ENCODE measurements at places on chromosomes 13 and 19.
A peak's percentile ranks its signal among the peaks of the same experiment; 100 is the strongest.

GRCh38 chr19:19538061-19538784 lies at the start of gene CILP2:
Gene CILP2 (plus strand): TSS chr19:19538265. CDS start chr19:19538350, 85 bp downstream.
- DNase-seq, result no peak

DNA sequence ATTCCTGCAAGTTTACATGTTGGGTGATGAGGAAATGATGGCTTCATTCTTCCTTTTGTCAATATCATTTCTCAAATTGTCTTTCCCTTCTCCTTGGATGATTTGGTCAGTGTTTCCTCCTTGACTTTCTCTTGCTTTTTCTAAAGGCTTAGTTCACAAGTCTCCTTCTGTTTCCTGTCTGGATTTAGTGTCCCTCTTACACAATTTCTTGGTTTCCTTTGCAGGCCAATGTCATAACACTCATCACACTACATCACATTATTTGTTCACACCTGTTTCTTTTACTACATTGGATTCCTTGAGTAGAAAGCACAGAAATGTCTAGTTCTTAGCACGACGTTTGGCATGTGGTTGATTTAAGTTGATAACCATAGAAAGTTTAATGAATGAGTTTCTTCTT lies 490.7 kb downstream of the TDRD3 start:
- no peak for DNase-seq

DNA sequence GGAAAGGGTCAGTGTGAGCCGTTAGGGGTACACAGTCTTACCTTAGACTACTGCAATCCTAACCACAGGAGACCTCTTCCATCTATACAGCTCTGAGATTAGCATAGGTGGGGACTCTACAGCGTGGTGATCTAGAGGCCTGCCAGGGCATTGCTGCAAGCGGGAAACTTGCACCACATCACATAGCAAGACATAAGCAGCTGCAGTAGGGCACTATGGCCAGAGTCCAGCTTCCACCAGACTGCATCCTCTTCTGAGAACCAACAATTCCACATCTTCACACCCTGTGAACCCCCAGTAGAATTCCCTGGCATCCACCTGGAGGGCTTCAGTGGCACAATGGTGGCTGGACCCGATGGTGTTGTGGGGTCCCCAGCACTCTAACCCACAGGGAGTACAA lies 1564.3 kb upstream of the PRR20A start:
- no peak for DNase-seq

- DNase-seq, result no peak
Measured at GRCh38 chr13:99178636-99179035, 22.0 kb upstream of the UBAC2 start.

DNA sequence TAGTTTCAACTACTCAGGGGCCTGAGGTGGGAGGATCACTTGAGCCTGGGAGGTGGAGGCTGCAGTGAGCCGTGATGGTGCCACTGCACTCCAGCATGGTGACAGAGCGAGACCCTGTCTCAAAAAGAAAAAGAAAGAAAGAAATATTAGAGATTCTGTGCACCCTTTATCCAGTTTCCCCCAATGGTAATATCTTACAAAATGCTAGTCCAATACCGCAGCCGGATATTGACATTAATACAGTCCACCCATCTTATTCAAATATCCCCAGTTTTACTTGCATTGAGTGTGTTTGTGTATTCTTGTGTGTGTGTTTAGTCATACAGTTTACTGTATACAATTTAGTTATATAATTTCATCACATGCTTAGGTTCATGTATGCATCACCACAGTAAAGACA lies 8.6 kb upstream of the IFNL4 start:
- no peak for DNase-seq

DNA sequence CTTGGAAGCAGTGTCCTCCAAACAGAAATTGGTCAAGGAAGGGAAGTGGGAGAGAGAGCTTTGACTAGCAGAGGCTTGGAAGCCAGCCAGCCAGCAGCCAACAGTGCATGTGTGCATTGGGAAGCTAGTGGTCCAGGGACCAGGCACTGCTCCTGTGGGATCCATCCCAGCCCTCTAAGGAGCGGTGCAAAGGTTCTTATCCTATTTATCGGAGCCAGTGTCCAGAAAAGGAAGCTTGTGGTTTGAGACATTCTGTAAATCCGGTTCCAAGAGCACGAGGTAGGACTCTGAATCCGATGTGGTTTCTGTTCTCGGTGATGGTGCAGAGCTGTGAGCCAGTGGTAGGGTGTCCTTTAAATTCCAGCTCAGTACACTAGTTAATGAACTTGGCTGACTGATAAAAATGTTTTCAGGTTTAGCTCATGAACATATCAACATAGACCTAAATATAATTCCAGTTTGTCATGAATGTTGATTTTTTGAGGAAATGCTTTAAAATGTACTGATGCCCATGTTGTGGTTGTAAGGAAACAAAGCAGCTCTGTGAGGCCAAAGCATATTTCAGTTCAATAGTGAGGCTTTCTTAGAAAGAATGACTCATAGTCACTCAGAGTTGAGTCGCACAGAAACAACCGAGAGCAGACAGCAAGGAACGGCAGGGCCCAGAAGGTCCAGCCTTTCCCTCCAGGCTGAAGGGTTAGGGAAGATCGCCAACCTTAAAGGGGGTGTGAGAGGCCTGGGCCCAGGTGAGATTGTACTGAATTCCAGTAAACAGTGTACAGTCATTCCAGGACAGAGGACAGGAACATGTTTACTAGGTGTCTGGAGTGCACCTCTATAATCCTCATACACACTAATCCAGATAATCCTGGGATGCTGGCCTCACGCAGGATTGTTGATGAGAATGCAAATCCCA lies 21.5 kb upstream of the GARRE1 start:
- peak; percentile 16 for DNase-seq

DNA sequence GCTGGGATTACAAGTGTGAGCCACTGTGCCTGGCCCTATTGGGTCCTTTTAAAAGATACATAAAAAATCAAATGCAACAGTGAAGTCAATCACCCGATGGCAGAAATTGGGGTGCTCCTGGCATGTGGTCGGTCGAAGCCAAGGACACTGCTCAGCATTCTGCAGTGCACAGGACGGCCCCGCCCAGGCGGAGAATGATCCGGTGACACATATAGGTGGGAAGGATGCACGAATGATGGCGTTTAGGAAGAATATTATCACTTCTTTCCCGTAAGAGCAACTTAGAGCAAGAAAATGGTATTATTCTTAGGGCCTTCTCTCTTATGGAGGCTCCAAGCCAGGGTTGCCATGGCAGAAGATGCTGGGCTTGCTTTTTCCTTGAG lies 3.2 kb upstream of the GP6 start:
- no peak for DNase-seq

- no peak for DNase-seq
Measured at GRCh38 chr13:30757026-30757742, 21.8 kb downstream of the ALOX5AP start.

GRCh38 chr13:78339927-78340326 lies 263.4 kb downstream of the POU4F1 start:
- DNase-seq, result no peak

DNA sequence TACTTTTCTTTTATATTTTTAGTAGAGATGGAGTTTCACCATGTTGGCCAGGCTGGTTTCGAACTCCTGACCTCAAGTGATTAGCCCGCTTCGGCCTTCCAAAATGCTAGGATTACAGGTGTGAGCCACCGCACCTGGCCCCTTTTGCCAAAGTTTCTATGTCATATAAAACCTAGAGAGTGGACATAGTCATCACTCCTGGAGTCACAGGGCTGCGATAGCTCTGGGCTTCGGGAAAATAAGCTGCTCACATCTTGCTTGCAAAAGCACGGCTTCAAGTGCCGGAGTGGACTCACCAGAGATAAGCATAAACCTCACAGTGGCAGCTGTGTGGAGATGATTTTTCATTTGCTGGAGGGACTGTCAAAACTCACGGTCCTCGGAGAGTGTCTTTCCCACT lies 171.2 kb downstream of the TEX29 start:
- DNase-seq, result no peak

DNA sequence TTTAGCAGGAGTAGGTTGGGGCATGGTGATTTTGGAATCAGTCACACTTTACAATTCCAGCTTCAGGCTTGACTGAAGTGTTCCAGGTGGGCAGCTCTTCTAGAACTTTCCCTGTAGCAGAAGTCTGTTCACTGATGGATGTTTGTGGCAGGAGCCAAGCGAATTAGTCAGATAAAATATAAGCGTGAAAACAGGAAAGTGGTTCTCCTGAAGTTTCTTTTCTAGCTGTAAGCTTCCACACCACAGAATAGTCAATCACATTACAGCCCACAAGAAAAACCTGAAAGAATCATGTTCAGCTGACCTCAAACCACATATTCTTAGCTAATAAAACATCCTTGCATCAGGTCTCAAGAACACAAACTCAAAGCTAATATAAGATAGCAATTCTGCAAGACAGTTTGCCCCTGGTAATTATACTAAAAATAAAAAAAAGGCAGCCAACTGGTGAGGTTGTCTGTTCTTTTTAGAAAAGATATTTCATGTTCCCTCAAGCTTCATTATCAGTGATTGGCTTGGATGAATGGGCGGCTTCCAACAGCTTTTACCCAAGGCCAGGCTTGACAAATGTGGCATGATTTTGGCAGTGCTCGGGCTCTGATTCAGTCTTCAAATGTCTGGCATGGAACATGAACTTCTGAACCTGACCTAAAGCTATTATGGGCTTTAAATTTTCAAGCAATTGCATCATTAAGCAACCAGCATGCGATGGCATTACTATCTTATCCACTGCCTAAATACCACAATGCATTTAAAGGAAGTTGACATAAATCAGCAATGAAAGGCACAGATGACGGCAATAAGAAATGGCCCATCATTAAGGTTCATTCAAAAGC lies 136.8 kb downstream of the DCLK1 start:
- DNase-seq, result no peak

DNA sequence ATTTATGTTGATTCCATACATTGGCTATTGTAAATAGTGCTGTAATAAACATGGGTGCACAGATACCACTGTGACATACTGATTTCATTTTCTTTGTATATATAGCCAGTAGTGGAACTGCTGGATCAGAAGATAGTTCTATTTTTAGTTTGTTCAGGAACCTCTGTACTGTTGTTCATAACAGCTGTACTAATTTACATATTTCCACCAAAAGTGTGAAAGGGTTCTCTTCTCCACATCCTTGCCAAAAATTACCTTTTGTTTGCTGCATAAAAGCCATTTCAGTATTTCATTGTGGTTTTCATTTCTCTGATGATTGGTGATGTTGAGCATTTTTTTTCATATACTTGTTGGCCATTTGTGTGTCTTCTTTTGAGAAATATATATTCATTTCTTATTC lies 1962.1 kb downstream of the PCDH9 start:
- no peak for DNase-seq

DNA sequence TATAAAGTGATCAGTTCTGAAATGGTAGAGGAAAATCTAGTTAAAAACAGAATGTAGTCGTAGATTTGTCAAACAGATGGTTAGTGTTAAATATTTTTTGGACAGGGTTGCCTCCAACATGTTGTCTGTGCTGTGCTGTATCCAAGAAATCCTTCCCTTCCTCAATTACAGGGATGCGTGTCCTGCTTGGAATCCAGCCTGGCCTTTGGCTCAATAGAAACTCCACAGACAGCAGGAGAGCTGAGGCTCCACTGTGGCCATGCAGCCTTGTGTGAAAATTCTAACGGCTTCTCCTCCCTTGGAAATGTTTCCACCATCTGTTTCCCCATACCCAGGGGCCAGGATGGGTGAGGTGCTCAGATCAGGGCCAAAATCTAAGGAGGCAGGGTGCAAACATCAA lies 67.7 kb upstream of the USP29 start:
- DNase-seq, result no peak

- DNase-seq, result no peak
Measured at GRCh38 chr13:112900691-112901091, 68.3 kb upstream of the MCF2L start.

DNA sequence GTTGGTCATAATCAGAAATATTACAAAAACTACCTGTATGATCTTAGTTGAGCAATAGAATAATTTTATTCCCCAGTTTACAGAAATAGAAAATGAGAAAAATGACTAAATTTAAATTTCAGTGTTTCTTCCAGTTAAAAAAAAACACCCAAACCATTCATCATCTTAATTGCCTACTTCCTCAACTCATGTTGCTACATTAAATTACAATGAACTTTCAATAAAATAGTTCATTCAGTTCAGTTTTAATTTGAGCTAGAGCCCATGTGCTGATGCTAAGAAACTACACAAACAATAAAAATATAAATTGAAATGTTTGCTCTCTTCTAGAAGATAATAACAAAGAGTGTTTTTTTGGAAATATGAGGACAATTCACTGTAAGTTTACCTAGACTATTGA lies 820.4 kb downstream of the SLITRK6 start:
- no peak for DNase-seq

- no peak for DNase-seq
Measured at GRCh38 chr13:23320926-23321534, 112.5 kb downstream of the SACS start.

DNA sequence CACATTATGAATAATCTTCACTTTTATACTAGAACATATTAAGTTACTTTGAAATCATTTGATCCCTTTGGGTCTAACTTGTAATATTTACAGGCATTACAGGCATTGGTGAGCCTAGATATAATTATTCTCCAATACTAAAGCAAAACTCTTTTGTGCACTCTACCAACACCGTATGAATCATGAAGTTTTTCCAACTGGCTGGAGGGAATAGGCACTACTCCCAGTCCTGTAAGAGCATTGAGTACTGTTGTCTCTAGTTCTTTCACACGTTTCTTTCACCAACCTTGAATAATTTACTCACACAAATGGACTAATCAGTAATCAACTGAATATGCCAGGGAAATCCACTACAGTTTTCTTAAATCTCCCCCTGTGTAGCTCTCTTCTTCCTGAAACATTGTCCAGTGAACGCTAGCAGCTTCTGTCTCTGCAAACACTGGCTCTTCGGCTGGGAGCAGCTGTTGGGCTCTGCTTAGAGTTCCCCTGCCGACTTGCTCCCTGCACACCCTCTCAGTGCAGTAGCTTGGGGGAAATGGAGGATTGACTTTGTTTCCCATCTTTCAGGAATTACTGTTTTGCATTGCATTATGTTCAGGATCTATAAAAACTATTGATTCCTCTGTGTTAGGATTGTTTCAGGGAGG lies 476.7 kb downstream of the RFC3 start:
- no peak for DNase-seq

DNA sequence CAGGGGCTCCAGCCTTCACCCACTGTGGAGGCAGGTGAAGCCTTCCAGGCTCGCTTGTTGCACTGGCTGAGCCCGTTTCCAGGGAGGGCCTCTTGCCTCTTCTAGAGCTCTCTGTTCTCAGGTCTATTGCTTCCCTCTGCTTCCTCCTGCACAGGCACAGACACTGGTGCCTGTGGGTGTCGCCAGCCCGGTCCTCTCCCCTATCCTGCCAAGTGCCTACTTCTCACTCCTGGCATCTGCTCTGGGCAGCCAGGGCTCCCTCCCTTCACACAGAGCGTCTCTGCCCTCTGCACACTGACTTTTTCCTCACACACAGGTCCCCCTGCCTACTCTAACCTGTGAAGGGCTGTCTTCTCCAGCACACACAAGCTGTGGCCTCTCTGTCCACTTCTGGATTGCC lies 60.3 kb downstream of the SLC7A9 start:
- no peak for DNase-seq

GRCh38 chr13:56424246-56424645 lies 716.5 kb upstream of the PRR20A start:
- DNase-seq, result no peak

- DNase-seq, result no peak
Measured at GRCh38 chr13:94224670-94225069, 254.8 kb downstream of the DCT start.

GRCh38 chr19:21568816-21569493 lies 63.6 kb downstream of the ZNF429 start:
- DNase-seq, result peak; percentile 88
